ENCODE measurements at places on chromosomes 2 and 18. TPM values are rescaled to one million over a fixed set of nuclear protein-coding genes. Genes with fewer than 3 reads are reported as not detected.

DNA sequence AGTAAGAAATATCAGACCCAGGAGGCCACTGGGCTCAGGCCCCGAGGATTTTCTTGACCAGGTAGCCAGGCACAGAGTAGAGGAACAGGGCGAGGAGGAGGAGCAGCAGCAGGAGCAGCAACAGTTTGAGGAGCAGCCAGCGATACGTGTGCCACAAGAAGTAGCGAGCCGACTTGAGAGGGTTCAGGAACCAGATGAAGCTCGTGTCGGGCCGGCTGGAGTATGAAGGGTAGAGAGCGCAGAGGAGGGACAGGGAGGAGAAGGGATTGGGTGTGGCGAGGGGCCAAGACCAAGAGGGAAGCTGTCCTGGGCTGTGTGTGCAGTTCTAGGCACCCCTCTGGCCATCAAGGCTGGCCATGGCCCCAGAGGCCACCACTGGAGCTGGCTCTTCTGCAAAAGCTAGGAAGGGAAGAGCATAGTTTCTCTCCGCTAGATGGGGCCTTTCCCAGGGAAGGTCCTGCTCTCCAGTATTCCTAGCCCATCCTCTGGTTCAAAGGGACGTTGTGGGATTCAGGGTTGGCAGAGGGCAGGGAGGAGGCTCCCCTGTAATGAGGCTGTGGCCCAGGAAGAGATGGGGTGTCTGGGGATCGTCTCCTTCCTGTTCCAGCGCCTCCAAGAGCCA, 17.8 kb downstream of the OTOF start:
- DNase-seq = no peak

DNA sequence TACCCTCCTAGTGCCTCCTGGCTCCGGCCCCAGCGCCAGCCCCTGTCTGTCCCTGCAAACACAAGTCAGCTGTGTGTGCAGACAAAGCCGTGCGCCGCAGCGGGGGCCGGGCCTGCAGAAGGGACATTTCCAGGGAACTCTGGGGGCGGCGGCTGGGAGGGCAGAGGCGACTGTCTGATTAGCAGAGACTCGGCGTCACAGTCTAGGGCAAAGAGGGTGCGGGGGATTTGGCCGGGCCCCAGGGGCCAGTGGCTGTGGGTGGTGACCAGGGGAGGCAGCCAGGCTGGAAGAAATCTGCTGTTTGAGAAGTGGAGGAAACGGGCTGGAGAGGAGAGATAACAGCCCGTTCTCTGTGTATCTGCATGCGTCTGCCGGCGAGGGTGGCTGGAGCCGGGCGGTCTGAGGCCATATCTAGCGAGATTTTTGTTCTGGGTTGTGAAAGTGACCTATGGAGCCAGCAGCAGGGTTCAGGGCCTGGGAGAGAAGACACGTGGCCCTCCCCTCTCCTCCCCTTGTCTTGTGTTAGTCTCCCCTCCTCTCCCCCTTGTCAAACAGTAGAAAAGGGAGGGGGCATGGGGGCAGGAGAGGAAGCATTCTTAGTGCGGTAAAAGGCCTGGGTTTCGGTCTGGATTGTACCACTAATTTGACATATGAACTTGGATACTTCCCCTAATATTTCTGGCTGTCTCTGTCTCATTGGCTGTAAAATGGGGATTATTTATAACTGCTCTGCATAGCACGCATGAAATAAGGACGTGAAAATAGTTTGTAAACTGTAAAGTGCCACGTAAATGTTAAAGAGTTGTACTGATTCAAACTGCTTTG, 169.4 kb downstream of the SMAD7 start:
- no peak for DNase-seq

- DNase-seq = no peak
Measured at GRCh38 chr2:183552716-183553115, 428.5 kb downstream of the NUP35 start.

DNA sequence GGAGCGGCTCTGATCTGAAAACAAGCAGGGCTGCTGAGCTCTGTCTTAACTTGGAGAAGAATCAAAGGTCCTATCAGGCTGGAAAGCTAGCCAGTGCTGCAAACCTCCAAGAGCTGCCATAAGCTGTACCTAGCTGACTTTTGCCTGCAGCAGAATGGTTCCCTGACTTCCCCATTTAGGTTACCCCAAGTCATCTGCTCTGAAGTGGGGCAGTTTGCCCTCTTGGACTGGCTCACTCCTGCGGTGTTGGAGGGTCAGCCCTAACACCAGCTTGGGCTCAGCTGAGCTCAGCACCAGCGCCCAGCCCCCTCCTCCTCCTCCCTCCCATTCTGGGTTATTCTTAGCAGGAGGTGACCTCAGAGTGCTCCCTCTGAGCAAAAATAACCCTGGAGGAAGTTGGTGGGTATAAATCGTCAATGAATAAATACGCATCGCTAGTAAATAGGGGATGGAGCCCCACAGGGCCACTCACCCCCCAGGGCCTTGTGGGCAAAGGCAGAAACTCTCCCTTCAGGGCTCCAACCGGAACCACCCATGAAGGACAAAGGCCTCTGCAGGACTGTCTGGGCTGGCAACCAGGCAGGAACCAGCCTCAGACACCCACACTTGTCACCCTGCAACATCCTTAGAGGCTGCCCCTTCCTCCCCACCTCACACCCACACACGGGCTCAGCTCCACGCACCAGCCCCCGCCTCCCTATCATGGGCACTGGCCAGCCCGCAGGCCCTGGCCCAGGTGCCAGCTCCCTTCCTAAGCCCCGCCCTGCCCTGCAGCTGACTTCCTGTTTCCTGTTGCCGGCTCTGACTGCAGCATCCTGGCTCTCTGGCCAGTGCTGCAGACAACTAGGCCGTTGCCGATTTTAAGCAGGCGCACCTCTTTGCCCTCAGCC, 46.9 kb downstream of the DNMT3A start:
- DNase-seq = peak; percentile 82

Gene PRKAG3
- total RNA-seq = not detected

Gene ACP1
- 130 TPM for total RNA-seq

Gene SERPINB10
- total RNA-seq = not detected

Gene PPIG
- 55.3 TPM for total RNA-seq

All from activated naive CD4-positive, alpha-beta T cell treated with anti-CD3 and anti-CD28 coated beads, Interleukin-2, amount 50 U/mL, for 72 hours (primary cell).